ENCODE measurements at places on chromosomes 13 and 19.

- no peak for DNase-seq
These were observed 28.5 kb downstream of the TRPM4 start for GRCh38 chr19:49186108-49186507.

GRCh38 chr19:56312342-56312741 lies 2.3 kb downstream of the ZSCAN5A start:
- no peak for DNase-seq

DNA sequence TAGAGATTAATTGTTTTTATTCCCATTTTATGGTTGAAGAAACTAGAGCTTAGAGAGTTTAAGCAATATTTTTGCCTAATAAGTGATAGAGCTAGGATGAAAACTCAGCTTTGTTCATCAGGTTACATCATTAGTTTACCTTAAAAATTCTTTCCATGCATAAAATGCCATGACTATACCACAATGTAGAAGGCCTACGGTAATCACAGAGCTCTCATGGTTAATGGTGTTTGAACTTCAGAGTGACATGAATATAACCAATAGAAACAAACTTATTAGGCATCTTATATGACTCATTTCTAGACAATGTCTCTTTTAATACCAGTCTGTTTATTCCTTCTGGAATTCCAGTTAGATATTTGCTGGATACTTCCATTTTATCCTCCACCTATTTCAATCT lies 78.5 kb downstream of the FGF9 start:
- DNase-seq: no peak

DNA sequence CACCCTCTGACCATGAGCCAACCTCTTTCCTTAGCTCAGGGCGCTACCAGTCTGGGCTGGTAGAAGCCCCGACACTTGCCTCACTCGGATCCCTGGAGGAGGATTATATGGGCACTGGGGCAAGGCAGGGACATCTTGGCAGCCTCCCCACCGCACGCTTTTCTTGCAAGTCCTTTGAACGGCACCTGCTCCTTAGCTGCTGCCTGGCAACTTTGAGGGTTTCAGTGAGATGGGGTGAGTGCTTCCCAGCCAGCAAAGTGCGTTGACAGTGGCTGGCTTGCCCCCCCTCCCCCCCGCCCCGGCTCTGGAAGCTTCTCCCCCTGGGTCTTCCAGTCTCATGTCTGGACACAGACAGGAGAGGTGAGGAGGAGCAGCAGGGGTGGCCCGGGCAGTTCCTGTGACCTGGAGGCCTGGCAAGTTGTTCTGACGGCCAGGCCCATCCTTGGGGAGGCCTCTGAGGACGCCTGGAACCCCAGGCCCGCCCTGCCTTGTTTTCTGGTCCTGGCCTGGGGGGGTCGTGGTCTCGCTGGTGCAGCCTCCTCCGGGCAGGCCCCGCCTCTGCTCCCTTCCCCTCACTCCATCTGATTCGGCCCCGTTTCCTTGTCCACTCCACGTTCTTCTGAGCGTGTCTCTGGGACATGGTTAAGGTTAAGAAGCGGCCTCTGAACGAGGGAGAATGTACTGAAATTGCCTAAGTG lies 75.2 kb downstream of the ATP11A start:
- DNase-seq: no peak

DNA sequence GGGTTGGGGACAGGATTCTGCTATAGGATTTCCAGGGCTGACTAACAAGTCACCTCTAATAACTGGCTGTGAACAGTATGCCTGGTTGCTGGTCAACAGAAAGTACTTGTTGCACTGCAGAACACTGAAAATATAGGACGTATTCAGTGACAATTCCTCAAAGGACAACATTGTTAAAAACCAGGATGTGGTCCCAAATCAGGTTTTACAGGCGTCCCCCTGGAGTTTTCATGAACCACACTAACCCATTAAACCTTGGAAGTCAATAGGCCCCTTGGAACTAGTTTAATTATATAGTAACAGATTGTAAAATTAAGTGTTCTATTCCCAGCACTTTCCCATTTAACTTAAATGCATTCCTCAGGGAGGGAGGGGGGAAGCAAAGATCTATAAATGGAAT lies 495.4 kb downstream of the TBC1D4 start:
- no peak for DNase-seq
